Activated CD8-positive, alpha-beta memory T cell treated with anti-CD3 and anti-CD28 coated beads, Interleukin-2, amount 50 U/mL, for 4 hours (primary cell): ENCODE measurements at places on chromosomes 2 and 18.

GRCh38 chr18:62450175-62450545 lies 72.7 kb upstream of the ZCCHC2 start:
- DNase-seq, result no peak

DNA sequence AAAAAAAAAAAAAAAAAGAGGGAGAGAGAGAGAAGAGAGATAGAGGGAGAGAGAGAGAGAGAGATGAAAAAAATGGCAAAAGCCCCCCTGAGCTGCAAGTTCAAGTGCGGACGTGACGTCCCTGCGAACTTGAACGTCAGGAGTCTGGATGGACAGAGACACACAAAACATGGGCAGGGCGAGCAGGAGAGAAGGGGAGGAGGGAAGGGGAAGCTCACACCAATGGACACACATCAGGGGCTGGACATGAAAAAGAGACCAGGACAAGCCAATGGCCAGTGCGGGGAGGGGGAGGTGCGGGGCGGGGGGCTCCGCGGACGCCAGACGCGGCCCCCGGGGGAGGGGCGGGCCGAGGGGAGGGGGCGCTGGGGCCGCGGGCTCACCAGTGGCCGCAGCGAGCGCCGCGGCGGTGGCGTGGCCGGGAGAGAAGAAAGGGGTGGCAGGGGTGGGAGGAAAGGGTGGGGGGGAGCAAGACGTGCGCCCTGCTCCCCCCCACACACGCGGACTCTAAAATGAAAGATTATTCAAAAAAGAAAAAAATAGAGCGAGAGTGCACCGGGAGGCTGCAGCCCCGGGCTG lies at the start of gene BCL11A:
BCL11A (minus strand) TSS at position 160 of the 579 bp plus-strand sequence. CDS start 384 bp downstream, outside the sequence.
- DNase-seq, result no peak

GRCh38 chr18:46055838-46056230 lies 16.2 kb downstream of the PSTPIP2 start:
- no peak for DNase-seq

- DNase-seq, result no peak
Measured at GRCh38 chr2:39080152-39080551, 40.7 kb downstream of the SOS1 start.

GRCh38 chr2:149331023-149331400 lies 625 bp downstream of the LYPD6 start:
- DNase-seq, result no peak

- DNase-seq, result no peak
Measured at GRCh38 chr2:222303828-222304736, 5.3 kb upstream of the PAX3 start.
